Activated CD8-positive, alpha-beta memory T cell treated with anti-CD3 and anti-CD28 coated beads, Interleukin-2, amount 10 ng/mL, durations not matched to agents 7 days and 5 days (primary cell): ENCODE measurements at places on chromosomes 1 and 21.

DNA sequence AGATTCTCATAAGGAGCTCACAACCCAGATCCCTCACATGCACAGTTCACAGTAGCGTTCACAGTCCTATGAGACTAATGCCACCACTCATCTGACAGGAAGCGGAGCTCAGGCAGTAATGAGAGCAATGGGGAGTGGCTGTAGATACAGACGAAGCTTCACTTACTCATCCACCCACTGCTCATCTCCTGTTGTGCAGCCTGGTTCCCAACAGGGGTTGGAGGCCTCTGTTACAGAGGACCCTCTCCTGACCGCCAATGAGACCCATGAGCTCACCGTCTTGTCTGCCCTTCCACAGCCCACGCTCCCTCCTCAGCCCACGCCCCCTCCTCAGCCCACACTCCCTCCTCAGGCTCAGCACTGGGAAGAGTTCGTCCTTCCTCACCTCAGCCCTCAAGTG is 39.6 kb downstream of the RSPH1 start:
- no peaks in the 10 kb centered on the region for H3K36me3 ChIP-seq
- no peak overlapping the region for H3K27ac ChIP-seq
- peaks cover 21% of the 10 kb centered on the region for H3K4me1 ChIP-seq
- no peak overlapping the region for H3K4me3 ChIP-seq

DNA sequence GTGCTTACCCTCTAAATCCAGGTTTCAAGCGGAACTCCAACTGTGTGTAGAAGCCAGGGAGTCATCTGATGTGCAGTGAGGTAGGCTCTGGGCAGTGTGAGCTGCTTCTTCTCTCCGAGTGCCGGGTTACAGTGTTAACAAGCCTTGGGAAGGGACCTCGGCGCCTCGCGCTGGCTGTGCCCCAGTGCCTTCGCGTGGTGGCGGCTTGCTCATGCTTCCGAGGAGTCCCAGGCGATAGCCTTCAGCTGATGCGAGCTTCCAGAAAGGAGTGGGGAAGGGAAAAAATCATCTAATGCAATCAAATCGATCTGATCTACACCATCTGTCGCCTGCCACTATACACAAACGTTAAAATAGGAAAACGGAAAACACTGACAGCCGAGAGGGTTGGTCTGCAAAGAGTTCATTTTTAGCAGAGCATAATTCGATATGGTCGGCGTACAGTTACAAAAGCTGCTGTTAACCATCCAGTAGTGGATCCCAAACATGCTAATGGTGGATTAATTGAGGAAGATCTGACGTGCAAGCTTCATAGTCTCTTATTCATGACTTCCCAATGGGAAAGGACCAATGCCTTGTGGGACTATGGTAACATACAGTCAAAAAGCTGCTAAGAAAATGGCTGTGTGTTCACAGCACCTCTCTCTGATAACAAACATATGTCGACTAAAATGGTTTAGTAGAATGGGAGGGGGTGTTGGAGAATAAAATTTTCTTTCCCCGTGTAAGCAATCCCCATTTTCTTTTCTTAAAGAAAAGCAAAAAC is 128.7 kb upstream of the DPYD start:
- H3K4me3 ChIP-seq = peak overlapping the region; percentile 0
- no peaks in the 10 kb centered on the region for H3K36me3 ChIP-seq
- H3K4me1 ChIP-seq = peaks cover 43% of the 10 kb centered on the region
- H3K27me3 ChIP-seq = peaks cover 84% of the 10 kb centered on the region
- no peak overlapping the region for H3K27ac ChIP-seq

DNA sequence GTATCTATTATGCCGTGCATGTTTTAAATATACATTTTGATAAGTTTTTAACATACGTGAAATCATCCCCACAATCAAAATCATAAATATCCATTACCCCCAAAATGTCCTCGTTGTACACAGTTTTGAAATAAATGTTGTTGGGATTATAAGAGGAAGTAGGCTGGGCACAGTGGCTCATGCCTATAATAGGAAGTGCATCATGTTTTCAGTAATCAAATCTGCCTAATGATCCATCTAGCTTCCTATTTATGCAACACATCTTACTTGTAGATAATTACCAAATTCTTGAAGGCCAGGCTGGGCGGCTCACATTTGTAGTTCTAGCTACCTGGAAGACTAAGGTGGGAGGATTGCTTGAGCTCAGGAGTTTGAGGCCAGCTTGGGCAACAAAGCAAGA is 15.0 kb upstream of the IFNGR2 start:
- DNase-seq = no peak
- no peak overlapping the region for H3K4me3 ChIP-seq
- peaks cover 23% of the 10 kb centered on the region for H3K4me1 ChIP-seq
- H3K27me3 ChIP-seq = peaks cover 86% of the 10 kb centered on the region
- no peak overlapping the region for H3K27ac ChIP-seq

- H3K4me3 ChIP-seq = no peak overlapping the region
- H3K36me3 ChIP-seq = peaks cover 89% of the 10 kb centered on the region
- H3K27ac ChIP-seq = no peak overlapping the region
- no peaks in the 10 kb centered on the region for H3K27me3 ChIP-seq
- DNase-seq = no peak
Measured at GRCh38 chr1:89060091-89060490, 4.9 kb downstream of the GBP1 start.

DNA sequence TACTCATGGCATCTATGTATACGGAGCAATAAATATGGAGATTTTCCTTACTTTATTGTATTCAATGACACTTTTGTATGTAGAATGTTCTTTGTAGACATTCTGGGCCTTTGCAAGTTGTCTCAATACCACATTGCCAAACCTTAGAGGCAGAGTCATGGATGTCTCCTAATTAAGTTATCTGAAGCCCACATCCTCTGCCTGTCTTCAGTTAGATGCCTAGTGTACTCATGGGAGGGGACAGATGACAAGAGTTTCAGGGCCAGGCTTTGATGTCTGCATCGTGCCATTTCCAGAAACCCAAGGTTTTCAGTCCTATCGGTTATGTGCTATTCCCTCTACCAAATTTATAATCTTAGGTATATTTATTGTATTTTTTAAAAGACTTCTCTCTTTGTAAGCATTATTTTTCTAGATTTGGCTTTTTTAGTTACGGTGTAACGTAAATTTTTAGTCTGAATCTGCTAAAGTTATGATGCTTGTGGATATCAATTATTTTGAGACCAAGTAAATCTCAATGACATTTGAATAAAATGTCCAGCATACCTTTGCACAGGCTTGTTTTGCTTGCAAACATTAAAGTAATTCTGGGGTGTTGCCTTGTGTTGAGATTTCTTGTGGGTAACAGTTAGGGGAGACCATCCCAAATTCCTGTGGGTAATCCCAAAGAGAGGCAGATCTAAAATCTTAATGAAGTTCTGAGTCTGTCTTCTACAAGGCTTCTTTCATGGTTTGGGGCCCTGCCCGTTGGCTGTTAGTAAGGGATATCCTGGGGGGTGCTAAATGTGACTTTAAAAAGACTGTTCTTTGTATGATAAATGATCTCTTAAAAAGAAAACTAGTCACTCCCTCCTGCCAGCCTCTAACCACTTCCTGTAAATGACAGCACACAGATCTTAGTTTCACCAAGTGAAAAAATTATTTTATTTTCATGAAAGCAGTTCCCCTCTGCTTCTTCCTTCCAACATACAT is 8.0 kb upstream of the MACF1 start:
- peak overlapping the region; percentile 99 for H3K27ac ChIP-seq
- H3K36me3 ChIP-seq = no peaks in the 10 kb centered on the region
- H3K4me3 ChIP-seq = peak overlapping the region; percentile 63

- no peaks in the 10 kb centered on the region for H3K4me1 ChIP-seq
- no peak overlapping the region for H3K4me3 ChIP-seq
- no peak for DNase-seq
- H3K27me3 ChIP-seq = peaks cover 8% of the 10 kb centered on the region
- H3K36me3 ChIP-seq = no peaks in the 10 kb centered on the region
Measured at GRCh38 chr1:166470014-166470413, 303.2 kb upstream of the FAM78B start.

GRCh38 chr1:111990878-111991718 is 1.6 kb upstream of the KCND3 start:
- no peaks in the 10 kb centered on the region for H3K36me3 ChIP-seq
- no peak overlapping the region for H3K4me3 ChIP-seq
- H3K4me1 ChIP-seq = peaks cover 11% of the 10 kb centered on the region
- no peak overlapping the region for H3K27ac ChIP-seq
- peaks cover 80% of the 10 kb centered on the region for H3K27me3 ChIP-seq
